Thoracic aorta (tissue), 2 donors: ENCODE measurements at places on chromosomes 1 and 21. TPM values are rescaled to one million over a fixed set of nuclear protein-coding genes. Genes with fewer than 3 reads are reported as not detected.

The KRTAP13-2 gene
- not detected for total RNA-seq

The SMIM11 gene
- total RNA-seq = 0.41 TPM

The HPCAL4 gene
- total RNA-seq = 0.35 TPM

The CASP9 gene
- total RNA-seq = 18.8 TPM

The ETS2 gene
- 226 TPM for total RNA-seq

The CD84 gene
- 11.6 TPM for total RNA-seq

The JAM2 gene
- total RNA-seq = 20.9 TPM

The THEMIS2 gene
- total RNA-seq = 46.2 TPM

The CLDN8 gene
- not detected for total RNA-seq

The FNDC5 gene
- 6.2 TPM for total RNA-seq

The GSTM1 gene
- not detected for total RNA-seq

The GUCA2A gene
- not detected for total RNA-seq

The LRRC53 gene
- total RNA-seq = not detected

GRCh38 chr1:226457307-226457712 is 49.4 kb upstream of the PARP1 start:
- DNase-seq = no peak

GRCh38 chr1:225962440-225962975 is 21.5 kb upstream of the LEFTY2 start:
- no peak for DNase-seq

GRCh38 chr1:8326265-8326664 is 8.4 kb downstream of the SLC45A1 start:
- DNase-seq = no peak

DNA sequence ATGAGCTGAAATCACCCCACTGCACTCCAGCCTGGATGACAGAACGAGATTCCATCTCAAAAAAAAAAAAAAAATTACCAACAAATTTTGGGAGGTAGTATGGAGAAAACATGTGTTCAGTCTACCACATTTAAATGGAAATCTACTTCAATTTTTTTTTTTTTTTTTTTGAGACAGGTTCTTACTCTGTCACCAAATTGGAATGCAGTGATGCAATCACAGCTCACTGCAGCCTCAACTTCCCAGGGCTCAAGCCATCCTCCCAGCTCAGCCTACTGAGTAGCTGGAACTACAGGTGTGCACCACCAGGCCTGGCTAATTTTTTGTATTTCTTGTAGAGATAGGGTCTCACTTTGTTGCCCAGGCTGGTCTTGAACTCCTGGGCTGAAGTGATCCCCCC is 82.1 kb downstream of the GFI1 start:
- DNase-seq = no peak

- no peak for DNase-seq
Observed at GRCh38 chr21:45388611-45389296, 16.2 kb upstream of the COL18A1 start.

DNA sequence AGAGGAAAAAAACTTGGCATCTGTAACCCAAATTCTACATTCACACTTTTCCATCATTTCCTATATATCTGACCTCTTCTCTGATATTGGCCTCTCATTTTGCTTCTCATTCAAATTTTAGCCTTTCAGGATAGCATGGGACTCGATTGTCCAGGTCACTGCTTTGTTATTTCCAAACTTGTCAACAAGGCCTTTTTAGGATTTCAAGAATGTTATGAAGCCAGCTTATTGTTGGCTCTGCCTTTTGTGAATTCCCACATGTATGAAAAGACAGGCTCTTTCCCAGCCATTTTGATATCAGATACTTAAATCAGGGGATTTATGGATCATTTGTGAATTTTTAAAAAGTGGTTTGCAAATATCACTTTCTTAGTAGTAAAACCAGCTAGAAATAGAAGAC is 663.5 kb downstream of the NCAM2 start:
- DNase-seq = no peak

DNA sequence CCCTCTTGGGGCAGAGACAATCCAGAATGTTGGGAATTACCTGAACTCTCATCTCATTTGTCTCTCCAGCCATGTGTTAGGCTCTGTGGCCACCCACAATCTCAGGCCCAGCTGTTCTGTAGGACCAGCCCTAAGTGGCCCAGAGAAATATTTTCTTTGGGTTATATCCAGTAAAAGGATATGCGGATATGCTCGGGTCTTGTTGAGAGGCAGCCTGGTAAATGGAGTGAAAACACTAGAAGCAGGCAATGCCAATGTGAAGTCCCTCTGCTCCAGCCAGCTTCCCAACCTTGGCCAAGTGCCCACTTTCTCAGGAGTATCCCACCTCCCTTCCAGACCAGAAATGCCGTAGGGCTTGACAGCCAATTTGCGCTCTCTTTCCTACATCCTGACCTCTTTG is 192.2 kb downstream of the ST6GALNAC3 start:
- DNase-seq = no peak

DNA sequence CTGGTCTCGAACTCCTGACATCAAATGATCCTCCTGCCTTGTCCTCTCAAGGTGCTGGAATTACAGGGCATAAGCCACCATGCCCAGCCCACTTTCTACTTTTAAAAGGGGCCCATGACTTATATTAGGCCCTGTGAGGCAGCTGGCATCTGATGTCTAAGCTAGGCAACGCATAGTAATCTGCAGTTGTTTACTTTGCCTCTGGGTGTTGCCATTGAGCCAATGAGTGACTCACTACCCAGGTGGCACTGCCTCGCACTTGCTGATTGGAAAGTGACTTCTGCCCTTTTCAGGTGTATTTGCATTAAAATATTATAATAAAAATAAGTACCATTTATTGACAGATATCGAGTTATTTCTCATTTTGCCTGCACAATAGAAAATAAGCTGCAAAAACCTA is 84.9 kb downstream of the KIF14 start:
- DNase-seq = no peak

- DNase-seq = no peak
Observed at GRCh38 chr1:18211764-18212163, 104.2 kb downstream of the IGSF21 start.

DNA sequence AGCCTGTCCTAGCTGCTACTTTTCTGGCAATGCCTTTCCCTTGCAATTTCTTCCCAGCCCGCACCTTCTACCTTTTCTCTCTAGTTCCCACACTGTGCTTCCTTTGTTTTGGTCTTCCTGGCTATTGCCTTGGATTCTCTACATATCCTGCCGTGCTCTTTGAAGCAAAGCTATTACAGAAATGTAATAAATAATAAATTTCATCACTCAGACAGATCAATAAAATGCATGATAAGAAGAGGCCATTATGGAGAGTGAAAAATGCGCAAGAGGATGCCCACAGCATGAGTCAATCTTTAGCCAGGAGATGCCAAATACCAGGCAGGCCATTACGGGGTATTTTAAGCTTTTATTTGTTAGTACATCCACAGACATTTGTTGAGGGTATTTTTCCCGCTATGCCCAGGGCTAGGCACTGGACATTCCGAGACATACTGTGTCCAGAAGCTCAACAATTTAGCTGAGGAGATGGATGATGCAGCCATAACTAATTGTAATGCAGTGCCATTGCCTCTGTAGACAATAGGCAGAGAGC is 163.6 kb downstream of the ST6GALNAC3 start:
- DNase-seq = no peak

DNA sequence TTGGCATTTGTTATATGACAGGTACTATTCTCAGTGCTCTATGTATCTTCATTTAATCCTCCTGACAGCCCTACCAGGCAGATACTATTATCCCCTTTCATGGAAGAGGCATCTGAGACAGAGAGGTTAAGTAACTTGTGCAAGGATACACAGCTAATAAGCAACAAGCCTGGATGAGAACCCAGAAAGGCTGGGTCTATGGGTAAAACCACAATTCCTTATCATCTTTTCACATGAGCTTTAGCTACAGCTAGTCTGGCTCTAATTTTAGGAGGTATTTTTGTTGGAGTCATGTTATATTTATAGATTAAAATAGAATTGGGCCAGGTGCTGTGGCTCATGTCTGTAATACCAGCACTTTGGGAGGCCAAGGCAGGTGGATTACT is 27.7 kb downstream of the DNTTIP2 start:
- no peak for DNase-seq

DNA sequence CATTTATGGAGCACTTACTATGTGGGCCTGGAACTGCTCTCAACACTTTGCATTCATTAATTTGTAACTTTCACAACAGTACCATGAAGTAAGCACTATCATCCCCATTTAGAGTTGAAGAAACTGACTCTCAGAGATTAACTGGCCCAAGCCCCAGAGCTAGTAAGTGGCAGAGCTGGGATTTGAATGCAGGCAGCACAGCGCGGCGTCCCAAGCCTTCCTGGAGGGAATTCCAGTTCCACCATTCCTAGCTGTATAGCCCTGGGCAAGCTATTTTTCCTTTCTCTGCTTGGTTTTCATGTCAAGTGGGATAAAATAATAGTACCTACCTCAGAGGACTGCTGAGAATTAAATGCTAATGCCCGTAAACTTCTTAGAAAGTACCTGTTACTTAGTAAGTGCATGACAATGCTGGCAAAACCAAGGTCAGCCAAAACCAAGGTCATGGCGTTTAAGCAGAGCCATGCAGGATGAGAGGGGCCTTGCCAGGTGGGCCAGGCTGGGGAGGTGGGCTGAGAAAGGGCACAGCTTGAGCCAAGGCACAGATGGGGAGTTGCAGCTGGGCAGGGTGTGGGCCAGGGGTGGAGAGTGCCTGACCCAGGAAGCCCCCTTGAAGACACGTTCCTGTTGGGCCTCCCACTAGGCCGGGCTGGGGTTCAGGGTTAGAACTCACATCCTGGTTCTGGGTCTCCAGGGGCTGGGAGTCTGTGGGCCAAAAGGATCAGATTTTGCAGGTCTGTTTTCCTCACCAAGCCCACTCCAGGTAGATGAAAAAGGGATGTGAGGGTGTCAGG is 4.6 kb upstream of the KNCN start:
- DNase-seq = no peak

DNA sequence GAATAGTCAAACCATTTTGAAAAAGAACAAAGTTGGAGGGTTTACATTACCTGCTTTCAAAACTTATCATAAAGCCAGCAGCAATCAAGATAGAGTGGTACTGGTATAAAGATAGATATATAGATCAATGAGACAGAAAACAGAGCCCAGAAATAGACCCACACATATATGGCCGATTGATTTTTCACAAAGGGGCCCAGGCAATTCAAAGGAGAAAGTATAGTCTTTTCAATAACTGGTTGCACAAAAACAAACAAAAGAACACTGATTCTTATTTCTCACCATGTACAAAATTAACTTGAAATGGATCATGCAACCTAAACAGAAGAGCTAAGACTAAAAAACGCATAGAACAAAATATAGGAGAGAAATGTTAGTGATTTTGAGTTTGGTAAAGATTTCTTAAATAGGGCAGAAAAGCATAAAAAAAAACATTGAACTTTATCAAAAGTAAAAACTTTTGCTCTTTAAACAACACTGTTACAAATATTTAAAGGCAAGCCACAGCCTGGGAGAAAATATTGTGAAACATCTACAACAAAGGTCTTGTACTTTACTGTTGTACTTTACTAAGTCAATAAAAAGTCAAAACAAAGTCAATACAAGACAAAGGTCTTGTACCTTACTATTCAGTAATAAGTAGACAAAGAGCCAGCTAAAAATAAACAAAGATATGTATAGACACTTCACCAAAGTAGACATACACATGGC is 50.2 kb downstream of the ST3GAL3 start:
- no peak for DNase-seq

DNA sequence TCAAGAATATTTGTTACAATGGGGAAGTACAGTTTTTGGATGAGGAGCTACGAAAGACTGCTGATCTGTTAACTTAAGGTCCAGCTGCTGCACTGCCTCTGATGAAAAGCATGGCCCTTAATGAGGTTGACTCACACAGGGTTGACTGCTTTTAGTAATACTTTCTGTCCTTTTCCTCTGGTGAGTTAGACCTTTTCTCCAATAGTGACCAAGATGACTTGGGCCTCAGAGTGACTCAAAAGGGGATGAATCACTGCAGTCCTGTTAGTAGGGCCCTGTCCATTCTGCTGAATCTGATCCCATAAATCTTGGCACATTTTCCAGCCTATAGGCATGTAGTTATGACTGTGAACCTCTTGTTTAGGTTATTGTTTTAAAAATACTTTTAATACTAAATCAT is 2.7 kb downstream of the DISP1 start:
- peak; percentile 16 for DNase-seq

- DNase-seq = no peak
Observed at GRCh38 chr1:119372503-119373086, 4.0 kb downstream of the HAO2 start.

GRCh38 chr1:14826172-14826636 is 227.7 kb downstream of the KAZN start:
- no peak for DNase-seq

DNA sequence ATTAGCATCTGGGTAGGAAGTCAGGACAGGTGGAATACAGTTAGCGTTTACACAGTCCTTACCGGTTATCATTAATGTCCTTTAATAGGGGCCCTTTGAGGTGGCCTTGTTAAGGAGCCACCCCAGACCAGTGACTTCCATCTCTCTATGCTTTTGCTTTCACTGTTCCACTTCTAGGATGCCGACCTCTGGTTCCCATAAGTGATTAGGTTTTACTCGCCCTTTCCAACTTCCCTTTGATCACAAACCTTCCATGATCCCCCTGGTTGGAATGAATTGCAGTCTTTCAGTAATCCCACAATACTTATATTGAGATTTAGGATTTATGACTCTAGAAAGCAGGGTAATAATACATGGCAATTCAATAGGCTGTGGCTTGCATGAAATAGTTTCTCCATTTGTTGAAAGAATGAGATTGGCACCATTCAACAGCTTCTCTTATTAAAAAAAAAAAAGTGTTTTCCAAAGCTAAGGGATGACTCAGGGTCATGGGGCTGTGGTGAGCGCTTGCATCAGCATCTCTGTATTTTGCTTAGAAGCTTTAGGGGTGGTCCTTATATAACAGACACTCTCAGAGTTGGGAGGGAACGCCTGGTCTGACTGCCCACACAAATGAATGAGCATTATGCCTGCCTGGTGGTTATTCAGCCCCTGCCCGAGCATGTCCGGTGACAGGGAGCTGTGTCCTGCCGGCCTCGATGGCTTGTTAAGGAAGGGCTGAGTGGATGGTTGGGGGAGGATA is 110.5 kb downstream of the CNIH3 start:
- no peak for DNase-seq

- no peak for DNase-seq
Observed at GRCh38 chr1:19643602-19644394, at the start of gene NBL1. Gene NBL1, plus strand, starts transcription at chr1:19644311. Its CDS starts 10,720 bp downstream, at chr1:19655031.
